ENCODE measurements at places on chromosomes 7 and 10.

DNA sequence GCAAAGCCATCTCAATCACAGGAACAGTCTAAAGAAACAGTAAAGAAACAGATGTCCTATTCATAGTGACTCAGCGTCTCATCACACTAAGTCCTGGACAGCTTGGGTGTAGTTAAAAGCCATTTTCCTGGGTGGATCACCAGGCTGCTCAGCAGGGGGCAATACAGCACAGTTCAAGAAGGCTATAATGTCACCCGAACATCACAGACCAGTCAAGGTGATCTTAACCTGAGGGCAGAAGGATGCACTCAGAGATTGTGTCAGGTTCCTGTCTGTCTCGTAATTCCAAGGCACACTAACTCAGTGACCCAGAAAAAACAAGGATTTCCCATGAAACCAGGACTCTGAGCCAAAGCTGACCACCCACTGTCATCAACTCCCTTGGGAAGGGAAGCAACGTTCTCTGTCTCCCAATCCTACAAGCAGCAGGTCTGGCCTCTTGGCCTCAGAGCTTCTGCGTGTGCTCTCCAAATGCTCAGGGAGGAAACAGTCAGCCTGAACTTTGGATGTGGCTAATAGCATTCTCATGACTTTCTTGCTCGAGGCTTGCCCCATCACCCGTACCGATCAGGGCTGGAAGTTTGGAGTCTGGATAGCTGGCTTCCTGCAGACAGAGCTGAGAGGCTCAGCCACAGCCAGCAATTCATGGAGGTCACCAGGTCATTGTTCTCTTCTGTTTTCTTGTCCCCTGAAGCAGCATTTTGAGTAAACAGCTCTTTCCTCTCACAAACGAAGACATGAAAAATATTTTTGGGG, 90.4 kb upstream of the FAM171A1 start:
- no peak for DNase-seq

DNA sequence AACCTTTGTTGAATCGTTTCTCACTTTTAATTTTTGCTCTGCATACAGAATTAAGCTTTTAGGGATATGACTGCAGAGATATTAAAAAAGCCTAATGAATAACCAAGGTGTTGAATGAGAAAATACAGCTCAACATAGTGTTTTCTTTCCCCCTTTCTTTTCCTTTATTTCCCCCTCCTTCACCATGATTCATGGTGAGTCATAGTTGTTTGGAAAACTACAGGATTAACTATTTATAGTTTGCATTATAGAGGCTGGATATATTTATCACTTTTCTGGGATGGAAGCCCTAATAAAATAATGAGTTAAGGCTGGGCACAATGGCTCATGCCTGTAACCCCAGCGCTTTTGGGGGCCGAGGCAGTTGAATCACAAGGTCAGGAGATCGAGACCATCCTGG, 115.0 kb downstream of the DNAJB9 start:
- no peak for DNase-seq

- no peak for DNase-seq
These were observed 16.7 kb upstream of the C10orf90 start for GRCh38 chr10:126687121-126687606.

- DNase-seq = no peak
These were observed 112.1 kb downstream of the LMBR1 start for GRCh38 chr7:156780724-156781455.

DNA sequence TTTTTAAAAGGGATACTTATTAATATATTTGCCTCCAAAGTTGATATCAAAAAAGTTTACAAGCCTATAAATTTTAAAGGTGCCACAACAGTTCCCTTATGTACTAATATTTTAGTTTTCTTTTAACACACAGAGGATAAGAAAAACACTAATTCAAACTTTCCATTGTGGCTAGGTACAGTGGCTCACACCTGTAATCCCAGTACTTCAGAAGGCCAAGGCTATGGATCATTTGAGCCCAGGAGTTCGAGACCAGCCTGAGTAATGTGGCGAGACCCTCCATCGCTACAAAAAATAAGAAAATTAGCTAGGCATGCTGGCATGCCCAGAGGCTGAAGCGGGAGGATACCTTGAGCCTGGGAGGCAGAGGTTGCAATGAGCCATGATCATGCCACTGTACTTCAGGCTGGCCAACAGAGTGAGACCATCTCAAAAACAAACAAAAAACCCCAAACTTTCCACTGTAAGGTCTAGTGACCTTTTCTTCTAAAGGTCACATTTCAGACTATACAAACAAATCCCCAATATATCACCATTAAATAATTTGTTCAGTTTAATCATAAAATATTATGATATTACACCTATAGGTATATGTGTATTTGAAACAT, 107.5 kb downstream of the HBP1 start:
- DNase-seq = no peak

- no peak for DNase-seq
These were observed 83.0 kb upstream of the DNAJB6 start for GRCh38 chr7:157253850-157254249.

- DNase-seq = no peak
These were observed 86.8 kb upstream of the ZMIZ1 start for GRCh38 chr10:78981970-78982281.

- DNase-seq = no peak
These were observed 32.5 kb downstream of the PRKAR2B start for GRCh38 chr7:107076781-107077698.

- no peak for DNase-seq
These were observed 72.3 kb downstream of the CREB5 start for GRCh38 chr7:28484606-28484935.

GRCh38 chr7:122433765-122434164, 129.2 kb upstream of the FEZF1 start:
- no peak for DNase-seq

DNA sequence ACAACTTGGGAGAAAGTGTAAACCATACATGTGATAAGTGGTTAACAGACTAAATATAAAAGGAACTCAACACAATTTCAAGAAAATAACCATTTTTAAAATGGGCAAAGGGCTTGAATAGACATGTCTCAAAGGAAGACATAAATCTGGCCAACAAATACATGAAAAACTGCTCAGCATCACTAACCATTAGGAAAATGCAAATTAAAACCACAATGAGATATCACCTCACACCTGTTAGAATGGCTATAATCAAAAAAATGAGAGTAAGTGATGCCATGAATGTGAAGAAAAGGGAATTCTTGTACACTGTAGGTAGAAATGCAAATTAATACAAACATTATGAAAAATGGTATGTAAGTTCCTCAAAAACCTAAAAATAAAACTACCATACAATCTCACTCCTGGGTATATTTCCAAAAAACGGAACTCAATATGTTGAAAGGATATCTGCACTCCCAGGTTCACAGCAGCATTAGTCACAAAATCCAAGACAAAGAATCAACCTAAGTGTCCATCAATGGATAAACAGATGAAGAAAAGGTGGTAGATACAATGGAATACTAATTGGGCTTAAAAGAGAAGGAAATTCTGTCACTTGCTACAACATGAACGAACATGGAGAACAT, 5.6 kb downstream of the SNX13 start:
- DNase-seq = no peak

- no peak for DNase-seq
These were observed 66.7 kb upstream of the MYO3A start for GRCh38 chr10:25867321-25867720.

DNA sequence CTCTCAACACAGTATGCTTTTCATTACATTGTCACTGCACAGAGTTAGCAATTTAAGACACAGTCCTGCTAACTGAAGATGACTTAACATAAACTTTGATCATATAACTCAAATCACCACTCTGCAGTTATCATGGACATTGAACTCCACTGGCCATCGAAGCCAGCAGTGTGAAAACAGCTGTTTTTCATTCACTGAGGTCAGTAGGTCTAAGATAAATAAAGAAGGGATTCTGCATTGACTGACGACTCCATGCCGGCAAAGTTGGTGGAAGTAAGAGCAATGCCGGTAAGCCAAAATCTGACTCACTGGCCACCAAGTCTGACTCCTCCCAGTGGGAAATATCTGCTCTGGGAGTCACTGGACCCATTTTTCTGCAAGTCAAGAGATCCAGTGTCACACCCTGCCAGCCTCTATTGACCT, 449.9 kb upstream of the ANKRD30A start:
- DNase-seq = no peak

DNA sequence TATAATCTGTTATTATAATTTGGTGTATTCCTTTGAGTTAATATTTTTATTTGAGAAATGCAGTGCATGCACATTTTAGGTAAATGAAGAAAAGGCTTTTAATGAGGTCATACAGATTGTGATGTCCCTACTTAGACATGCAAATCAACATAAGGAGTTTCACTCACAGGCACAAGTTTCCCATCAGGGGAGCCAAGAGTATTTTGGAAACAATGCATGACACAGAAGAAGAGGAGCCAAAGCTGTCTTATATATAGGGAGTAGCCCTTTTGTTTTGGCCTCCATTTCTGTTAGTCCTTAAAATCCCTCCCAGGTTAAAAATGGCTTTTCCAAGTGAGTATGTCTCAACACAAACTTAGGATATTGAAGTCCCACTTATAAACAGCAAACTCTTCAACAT, 703.4 kb upstream of the ANKRD30A start:
- DNase-seq = no peak

DNA sequence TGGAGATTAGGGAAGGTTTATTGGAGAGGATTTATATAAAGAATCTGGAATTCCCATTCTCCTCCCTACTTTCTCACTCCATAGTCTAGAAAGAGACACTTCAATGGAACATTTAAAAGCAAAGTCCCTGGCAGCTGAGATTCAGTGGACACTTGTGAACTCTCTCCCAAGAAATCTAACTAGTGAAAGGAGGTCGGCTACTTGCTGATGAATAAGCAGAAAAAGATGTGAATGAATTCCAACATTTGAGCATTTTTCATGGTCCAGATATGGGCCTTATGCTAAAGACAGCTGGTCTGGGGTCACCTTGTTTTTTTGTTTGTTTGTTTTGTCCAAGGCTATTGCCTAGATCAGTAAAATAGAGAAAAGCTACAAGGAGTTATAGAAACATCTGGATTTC, 141.1 kb upstream of the LRRTM3 start:
- DNase-seq = no peak

GRCh38 chr10:51367127-51367526, 292.8 kb downstream of the PRKG1 start:
- no peak for DNase-seq

- no peak for DNase-seq
These were observed 215.5 kb downstream of the LRMDA start for GRCh38 chr10:75646916-75647315.

DNA sequence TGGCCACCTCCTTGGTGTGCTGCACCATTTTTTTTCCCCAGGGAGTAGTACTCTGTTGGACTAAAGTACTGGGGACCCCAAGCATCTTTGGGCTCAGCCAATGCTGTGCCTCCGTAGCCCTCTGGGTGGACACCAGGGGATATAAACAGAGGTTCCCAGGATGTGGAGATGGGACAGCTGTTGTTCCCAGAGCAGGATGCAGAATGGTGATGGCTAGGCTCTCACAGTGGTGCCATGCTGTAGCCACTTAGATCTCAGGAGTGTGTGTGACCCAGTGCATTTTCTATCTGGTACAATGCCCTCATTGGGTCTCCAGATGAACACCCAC, 50.9 kb upstream of the SCIN start:
- no peak for DNase-seq

- DNase-seq = no peak
These were observed 282.3 kb downstream of the TFEC start for GRCh38 chr7:115748123-115748738.

- DNase-seq = no peak
These were observed 46.5 kb upstream of the HGF start for GRCh38 chr7:81816312-81816711.

DNA sequence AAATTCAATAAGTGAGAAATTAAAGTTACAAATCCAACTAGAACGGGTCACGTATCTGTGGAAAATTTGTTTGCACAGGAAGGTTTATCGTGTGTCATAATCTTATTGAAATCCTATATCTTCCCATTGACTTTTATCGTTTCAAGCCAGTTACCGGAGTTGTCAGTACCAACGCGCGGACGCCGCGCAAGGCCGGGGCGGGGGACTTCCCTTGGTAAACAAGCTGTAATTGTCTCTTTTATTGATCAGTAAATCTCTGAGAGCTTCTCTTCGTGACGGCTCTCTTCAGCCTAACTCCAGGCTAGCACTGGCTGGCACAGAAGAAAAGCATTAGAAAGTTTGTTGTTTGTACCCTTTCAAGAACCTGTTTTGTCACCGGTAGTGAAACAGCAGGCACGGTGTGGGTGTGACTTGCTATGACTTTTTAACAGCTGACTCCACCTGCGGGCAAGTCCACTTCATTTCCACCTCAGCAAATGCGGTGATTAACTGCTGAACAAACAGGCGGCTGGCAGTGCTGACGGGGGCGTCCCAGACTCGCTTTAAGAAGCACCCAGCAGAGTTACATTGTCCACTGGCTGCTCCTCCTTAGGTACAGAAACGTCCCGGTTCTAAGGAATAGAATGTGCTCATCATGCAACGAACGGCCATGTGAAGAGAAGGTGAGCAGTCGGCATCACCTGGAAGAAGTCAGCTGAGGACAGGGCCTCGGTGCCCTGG, 215.8 kb downstream of the MAD1L1 start:
- DNase-seq = no peak

- no peak for DNase-seq
These were observed 30.7 kb upstream of the AQP1 start for GRCh38 chr7:30880941-30881340.

GRCh38 chr7:155947051-155947450, 134.8 kb upstream of the SHH start:
- DNase-seq = no peak

DNA sequence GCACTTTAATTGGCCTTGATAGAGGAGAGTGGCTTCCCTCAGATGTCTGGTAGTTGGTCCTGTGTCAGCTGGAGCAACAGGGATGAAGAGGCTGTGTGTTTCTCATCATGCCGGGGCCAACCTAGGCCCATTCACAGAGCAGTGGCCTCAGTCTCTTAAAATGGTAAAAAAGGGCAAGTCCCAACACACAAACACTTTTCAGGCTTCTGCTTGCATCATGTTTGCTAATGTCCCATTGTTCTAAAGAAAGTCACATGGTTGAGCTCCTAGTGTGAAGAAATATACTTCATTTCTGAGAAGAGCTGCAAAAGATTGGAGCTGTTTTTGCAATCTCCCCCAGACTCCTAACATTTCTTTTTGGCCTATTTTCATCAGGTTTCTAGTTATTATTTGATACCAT, 40.6 kb upstream of the RBAK start:
- DNase-seq = no peak

- no peak for DNase-seq
These were observed 99.4 kb downstream of the MTPN start for GRCh38 chr7:135877805-135878204.

Data from T-helper 9 cell (primary cell).